ENCODE measurements at places on chromosomes 12 and 14.

GRCh38 chr12:25792031-25792430 lies 166.5 kb upstream of the RASSF8 start:
- DNase-seq = no peak

GRCh38 chr12:131987552-131987951 lies 37.8 kb downstream of the EP400 start:
- DNase-seq = no peak

DNA sequence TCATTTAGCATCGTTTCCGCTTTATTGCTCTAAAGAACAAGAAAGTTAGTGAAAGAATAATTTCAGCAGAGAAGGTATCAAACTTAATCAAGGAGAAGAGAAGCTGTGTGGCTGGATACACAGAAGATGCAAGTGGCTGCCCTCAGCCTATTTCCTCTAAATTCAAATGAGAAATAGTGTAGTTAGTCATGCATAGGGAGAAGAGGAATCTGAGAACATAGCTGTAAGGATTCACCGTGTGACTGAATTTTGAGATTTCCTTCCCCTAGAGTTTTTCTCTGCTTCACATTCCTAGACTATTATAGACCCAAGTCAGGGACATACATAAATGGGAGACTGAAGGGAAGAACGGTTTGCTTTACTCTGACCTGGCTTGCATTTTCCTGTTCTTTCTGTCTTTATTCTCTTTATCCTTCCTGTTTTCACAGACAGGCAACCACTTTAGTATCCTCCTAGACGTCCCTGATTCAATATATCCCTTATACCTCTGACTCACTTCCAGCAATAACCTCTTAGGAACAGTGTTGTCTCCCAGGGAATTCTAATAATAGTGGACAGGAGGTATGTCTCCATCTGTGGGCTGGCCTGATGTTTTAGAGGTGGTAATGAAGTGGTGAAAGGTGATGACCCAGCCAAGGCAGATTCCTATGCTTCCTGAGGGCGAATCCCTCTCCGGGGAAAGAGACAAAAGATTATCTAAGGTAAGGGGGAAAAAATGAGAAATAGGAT lies 7.0 kb downstream of the RNASE10 start:
- DNase-seq = no peak

GRCh38 chr12:49973361-49973830 lies 649 bp downstream of the AQP6 start:
- no peak for DNase-seq

DNA sequence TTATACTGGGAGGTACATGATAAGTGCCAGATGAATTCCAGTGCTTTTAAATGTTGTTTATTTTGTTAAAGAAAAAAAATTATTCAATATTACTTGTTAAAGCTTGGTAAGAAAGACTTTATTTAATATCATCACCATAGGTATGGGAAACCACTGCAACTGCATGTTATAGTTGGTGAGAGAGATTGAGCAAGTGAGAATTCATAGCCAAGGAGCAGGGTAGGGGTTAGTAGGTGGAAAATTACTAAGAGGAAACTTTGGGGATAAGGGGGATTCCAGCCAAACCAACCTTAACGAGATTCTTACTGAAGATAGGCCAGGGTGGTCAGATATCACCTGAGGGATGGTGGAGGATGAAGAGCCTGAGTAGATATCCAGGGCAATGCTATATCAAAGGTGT lies 38.4 kb downstream of the SLC16A7 start:
- no peak for DNase-seq

DNA sequence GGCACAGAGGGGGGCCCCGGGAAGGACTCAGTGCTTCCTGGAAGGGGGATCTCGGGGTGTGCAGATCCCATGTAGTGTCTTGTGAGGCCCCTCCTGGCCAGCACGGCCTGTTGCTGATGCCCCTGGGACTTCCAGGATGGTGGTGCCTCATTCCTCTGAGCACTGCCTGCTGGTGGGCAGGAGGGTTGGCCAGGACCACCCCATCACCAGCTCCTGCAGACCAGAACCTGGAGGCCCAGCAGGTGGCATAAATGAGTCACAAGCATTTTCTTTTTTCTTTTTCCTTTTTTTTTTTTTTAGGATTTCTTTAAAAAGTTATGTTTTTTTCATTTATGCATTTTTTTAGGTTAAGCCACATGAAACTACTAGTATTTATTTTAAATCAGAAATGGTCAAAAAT lies 8.0 kb downstream of the MMP17 start:
- no peak for DNase-seq

- DNase-seq = no peak
Observed at GRCh38 chr14:56730538-56731145, 79.6 kb downstream of the OTX2 start.

GRCh38 chr14:93228550-93228949 lies 21.5 kb downstream of the UBR7 start:
- DNase-seq = no peak

DNA sequence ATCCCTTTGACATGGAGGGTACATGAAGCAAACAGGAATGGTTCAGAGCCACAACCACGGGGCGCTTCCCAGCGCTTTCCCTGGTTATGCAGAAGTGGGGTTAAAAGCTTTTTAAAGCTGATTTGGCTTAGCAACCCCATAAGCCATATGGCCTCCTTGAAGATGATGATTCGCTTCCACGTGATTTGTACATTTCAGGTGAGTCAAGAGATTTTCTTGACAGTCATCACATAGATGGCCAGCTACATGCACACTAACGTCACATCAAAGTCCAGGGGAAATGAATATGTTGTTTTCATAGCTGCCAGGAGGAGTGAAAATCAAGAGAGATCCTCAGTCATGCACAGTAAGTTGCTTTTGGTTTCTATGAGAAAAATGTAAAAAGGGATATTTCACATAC lies 309.7 kb downstream of the TMEM132D start:
- no peak for DNase-seq

GRCh38 chr14:52002542-52002941 lies 13.2 kb downstream of the RTRAF start:
- DNase-seq = no peak

- no peak for DNase-seq
Observed at GRCh38 chr14:25520821-25521220, 470.9 kb upstream of the STXBP6 start.

- peak; percentile 51 for DNase-seq
Observed at GRCh38 chr14:32254952-32255679, 52.0 kb upstream of the RNU6-8 start.

DNA sequence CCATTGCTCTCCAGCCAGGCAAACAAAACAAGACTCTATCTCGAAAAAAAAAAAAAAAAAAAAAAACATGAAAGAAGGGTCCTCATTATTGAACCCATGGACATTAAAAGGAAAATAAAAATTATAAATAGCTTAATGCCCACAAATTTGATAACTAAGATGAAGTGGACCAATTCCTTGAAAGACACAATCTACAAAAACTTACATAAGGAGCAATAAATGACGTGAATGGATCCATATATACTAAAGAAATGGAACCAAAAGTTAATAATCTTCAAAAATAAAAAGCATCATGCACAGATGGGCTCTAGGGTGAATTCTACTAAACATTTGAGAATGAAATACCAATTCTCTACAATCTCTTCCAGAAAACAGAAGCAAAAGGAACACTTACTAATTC lies 47.7 kb upstream of the AP4S1 start:
- DNase-seq = no peak

DNA sequence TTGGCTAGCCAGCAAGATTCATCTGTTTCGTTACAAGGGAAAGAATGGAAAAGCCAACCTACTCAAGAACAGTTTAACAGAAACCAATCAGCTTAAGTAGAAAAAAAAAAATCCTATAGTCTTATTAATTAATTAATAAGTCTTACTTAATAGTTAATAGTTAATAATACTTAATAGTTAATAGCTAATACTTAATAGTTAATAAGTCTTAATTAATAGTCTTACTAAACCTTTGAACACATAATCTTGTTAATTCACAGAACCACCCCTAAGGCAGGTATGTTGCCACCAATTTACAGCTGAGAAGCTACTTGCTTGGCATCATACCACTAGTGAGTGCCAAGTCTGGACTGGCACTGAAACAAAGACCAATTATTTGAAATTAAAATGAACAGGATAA lies 19.9 kb downstream of the MFAP5 start:
- DNase-seq = no peak

GRCh38 chr12:27426743-27427487 lies 19.6 kb upstream of the SMCO2 start:
- DNase-seq = no peak

GRCh38 chr12:115815924-115816323 lies 461.6 kb downstream of the MED13L start:
- DNase-seq = no peak

DNA sequence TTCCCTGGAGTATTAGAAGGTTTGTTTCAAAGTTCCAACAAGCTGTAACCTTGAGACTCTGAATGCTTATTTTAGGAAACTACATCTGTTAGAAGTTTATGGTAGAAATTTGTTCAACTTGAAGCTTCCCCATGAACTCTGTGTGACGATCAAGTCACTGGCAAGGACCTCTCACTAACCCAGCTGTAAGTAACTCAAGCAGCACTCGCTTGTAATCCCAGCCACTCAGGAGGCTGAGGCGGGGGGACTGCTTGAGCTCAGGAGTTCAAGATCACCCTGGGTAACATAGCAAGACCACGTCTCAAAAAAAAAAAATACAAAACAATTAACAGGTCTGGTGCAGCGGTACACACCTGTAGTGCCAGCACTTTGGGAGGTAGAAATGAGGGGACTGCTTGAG lies 25.6 kb downstream of the TESC start:
- no peak for DNase-seq

GRCh38 chr14:62079038-62079437 lies 316.8 kb downstream of the SNAPC1 start:
- DNase-seq = no peak

- DNase-seq = peak; percentile 72
Observed at GRCh38 chr12:62631471-62632410, 165.1 kb downstream of the MON2 start.

DNA sequence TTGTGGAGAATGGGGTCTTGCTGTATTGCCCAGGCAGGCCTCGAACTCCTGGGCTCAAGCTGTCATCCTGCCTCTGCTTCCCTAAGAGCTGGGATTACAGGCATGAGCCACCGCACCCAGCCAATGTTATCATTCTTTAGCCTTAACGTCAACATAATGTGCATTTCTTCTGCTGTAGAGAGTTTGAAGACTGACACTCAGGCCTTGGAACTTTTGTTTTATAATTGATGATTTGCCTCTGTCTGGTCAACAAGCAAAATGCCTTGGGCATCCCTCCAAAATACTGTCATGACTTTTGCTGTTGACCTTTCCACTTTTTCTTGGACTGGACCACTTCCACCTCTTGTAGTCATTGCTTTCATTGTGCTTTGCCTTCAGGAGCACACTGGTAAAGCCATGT lies 29.0 kb downstream of the FAM234B start:
- DNase-seq = no peak

- DNase-seq = no peak
Observed at GRCh38 chr14:63248211-63248610, 44.0 kb downstream of the RHOJ start.

DNA sequence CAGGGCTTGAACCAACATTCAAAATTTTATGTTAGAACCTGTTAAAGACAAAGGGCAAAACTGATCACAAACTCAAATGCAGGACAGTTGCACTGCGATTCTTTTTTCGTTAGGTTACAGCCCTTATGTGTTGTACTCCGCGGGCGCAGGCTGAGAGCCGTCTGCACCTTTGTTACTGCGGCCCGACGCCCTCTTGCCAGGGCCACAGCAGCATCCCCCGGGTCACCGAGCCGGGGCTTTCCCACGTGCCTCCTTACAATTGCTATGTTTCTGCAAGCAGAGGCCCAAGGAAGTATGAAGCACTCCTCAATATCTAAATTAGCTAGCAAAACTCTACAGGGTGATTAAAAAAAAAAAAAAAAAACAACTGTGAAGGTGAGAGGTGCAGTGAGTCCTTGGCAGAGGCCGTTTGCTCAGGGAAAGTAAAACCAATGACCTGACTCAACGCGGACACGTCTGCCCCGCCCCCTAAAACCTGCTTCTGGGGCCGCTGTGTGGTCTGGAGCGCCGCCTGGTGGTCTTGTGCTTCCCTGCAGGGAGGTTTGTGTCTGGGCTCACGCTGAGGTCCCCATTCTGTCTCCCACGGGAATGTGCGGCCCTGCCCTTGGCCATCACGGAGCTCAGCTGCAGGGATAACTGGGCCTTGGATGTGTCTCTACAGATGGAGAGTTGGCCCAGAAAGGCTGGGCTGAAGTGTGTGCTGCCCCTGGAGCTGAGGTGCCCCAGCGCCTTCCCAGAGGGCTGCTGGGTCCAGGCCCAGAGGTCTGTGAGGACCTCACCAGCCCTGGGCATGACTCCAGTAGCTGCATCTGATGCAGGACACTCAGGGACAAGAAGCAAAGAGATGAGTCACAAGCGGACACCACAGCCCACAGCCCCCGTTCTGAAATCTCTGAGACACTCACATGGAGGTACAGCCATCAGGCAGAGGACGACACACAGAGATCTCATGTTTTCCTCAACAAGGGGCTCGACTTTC lies 418.5 kb downstream of the TMEM121 start:
- peak; percentile 79 for DNase-seq

GRCh38 chr12:32148372-32148771 lies 41.7 kb downstream of the BICD1 start:
- no peak for DNase-seq

DNA sequence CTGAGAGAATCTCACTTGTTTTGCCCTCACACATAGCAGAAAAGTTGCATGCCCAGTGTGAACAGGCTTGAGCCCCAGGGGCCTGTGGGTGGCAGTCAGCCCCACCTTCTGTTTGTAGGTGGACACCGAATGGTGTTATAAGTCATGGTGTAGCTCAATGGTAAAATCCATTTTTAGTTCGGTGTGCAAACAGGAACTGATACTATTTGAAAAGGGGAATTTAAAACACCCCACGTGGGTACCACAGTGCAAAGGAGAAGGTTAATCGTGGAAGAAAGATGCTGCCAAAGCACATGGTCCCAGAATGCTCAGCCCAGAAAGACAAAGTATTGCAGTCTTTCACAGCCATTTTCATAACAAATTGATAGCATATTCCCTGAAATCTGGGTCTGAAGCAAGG lies 71.8 kb upstream of the GZMB start:
- no peak for DNase-seq

DNA sequence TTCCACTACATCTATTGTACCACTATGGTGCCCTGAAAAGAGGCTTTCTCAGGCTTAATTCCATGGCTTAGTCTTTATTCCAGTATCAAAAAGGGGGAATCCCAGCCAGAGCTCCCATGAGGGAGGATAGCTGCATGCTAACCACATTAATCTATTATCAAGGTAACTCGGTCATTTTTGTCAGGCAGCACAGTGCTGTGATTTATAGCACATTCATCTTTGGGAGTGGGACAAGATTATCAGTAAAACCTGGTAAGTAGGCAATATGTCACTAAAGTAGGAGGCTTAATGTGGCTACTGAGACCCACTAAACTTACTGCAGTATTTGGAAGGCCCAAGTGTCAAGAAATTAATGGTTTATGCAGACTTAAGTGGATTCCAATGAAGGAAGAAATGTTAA lies 58.9 kb downstream of the DAD1 start:
- no peak for DNase-seq

GRCh38 chr12:6538420-6539313 lies 4.3 kb downstream of the GAPDH start:
- no peak for DNase-seq
